ENCODE measurements at places on chromosomes 13 and 19.

- DNase-seq, result no peak
Observed at GRCh38 chr13:31094331-31095015, 67.2 kb downstream of the HSPH1 start.

GRCh38 chr19:1064661-1065605 lies 2.0 kb upstream of the ARHGAP45 start:
- DNase-seq, result peak; percentile 72

- no peak for DNase-seq
Observed at GRCh38 chr13:38804536-38804935, 117.7 kb downstream of the FREM2 start.

- DNase-seq, result no peak
Observed at GRCh38 chr19:18503337-18503970, 18.4 kb downstream of the ELL start.

DNA sequence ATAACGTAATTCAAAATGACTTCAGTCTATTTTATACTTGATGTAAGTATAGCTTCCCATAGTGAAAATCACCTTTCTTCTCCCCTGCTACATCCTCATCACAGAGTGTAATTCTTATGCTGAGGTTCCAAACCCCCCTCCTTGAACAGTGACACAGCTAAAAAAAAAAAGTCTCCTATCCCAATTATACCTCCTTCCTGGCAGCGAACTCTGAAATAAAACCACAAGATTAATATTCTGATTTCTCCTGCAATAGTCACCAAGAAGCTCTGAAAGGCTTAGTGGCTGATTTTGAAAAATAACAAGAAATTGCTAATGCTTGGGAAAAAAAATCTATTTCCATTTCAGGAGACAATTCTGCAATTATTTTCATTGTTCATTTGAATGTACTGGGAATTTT lies 36.3 kb downstream of the EFNB2 start:
- DNase-seq, result no peak

DNA sequence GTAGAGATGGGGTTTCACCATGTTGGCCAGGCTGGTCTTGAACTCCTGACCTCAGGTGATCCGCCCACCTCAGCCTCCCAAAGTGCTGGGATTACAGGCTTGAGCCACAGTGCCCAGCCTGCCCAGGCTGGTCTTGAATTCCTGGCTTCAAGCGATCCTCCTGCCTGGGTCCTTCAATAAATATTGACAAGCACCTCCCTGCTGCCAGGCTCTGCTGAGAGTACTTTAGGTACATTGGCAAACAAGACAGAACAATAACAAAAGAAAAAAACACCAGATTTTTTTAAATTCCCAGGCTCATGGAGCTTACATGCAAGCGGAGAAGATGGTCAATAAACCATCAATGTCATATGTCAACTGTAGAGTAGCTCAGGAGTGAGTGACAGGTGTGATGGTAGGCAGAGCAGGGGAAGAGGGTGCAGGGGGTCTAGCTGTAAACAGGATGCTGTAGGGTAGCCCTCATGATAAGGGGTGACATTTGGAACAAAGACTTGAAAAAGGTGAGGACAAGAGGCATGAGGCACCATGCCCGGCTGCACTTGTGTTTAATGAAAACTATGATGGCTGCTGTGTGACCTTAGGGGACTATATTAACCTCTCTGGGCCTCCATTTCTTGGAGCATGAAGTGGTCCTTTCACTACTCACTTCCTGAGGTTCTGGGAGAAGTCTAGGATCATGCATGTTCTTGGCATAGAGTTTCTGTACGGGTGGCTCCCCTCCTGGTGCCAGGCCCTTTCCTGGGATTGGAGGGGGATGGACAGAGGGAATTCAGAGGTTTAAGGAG lies 19.6 kb downstream of the SULT2B1 start:
- DNase-seq, result no peak

- DNase-seq, result peak; percentile 54
Observed at GRCh38 chr19:48999481-49000325, 6.0 kb downstream of the RUVBL2 start.

DNA sequence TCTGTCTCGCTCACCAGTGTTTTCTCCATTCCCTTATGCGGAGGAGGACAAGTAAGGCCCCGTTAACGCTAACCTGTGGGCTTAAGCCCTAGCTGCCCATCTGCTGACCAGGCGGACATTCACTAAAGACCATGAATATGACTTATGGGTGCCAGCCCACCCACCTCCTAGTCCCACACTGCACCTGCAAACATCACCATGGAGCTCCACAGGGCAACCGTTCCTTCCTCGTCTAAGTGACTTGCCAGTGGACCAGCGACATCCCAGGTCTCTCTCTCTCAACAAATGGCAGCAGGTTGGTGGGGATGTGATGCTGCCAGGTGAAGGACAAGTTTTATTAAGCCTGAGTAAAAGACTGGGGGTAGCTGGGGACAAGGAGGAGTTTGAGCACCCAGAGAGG lies 55.2 kb downstream of the CCDC70 start:
- DNase-seq, result no peak

DNA sequence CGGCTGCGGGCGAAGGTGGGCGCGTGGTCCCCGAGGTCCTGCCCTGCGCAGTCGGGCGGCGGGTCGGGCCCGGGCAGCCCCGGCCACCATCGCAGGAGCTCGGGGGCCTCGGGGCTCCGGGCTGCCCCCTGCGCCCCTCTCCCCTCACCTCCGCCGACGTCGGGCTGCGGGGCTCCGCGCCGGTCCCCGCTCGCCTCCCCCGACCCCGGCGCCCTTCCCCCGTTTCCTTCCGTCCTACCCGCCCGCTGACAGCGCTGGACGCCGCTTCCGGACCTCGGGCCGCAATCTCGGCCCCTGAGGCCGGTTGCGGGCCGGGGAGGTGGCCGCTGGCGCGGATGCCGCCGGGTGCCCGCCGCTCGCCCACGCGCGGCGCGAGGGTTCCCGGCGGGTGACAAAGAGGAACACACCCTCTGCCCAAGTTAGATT lies 720 bp downstream of the FARP1 start:
- DNase-seq, result no peak

Measured in stimulated activated CD4-positive, alpha-beta T cell treated with anti-CD3 and anti-CD28 coated beads, Interleukin-12 subunit alpha, Interleukin-12 subunit beta, amount 100 ng/mL, for 4 hours (primary cell).